NCI-H774 (cell line): ENCODE measurements at places on chromosomes 16 and 17.
A peak's percentile ranks its signal among the peaks of the same experiment; 100 is the strongest.

DNA sequence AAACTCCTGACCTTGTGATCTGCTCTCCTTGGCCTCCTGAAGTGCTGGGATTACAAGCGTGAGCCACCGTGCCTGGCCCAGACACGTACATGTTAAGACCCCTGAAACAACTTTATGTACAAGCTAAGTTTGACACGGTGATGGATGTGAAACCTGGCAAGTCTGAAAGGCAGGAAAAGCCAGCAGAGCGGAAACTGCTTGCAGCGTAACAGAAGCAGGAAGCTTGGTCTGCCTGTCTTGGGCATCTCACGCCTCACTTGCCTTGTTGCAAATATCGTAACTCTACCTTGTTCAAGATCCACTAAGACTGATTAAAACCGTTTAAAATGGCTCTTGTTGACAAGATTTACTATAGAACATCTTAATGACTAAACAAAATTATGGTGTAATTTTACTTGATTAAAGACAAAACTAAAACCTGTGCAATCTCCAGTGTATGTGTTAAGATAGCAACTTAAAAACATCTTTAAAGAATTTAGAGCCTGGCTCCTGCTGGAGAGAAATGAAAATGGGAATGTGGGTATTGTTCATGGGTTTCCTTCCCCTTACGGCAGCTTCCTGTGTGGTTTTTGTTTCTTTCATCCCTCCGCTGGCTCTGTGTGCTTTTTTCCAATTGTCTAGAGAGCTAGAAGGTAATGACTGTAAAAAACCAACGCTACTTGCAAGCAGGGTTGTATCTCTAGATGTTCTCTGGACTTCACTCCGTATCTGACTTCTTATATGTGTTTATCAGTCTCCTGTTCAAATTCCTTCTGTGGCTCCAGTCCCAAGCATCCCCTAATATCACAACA lies 477.6 kb downstream of the XYLT1 start:
- no peak for DNase-seq

DNA sequence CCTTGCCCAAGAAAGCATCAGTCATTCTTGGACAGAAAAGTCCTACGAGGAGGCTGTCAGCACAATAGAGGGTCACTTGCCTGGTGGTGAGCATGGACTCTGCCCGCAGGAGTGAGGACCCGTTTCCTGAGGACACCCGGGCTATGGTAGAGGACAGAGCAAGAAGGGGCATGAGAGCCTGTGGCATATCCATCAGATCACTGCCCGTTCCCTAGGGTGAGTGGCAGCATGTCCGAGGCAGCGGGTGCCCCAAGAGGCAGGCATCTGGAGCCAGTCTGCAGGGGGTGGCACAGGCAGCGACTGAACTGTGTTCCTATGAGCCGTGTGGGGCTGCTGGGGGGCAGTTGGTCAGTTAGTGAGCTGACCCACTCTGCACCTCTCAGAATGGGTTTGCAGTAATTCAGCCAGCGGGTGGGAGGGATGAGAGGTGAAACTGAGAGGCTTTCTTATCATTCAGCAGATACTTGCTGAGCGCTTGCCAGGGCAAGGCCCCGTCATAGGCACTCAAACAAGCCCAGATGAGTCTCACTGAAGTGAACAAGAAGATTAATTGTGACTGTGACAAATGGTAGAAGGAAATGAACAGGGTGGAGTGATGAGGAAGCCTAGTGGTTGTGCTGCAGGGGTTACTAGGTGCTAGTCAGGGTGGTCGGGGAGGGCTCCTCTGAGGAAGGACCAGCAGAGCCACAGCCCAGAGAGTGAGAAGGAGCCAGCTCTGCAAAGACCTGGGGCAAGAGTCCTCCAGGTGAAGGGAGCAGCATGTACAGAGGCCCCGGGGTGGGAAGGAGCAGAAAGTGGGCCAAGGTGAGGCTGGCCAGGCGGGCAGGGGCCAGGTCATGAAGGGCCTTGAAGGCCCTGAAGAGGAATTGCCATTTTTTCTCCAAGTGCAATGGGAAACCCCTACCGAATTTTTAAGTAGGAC lies 87.9 kb downstream of the CLEC16A start:
- DNase-seq = no peak

DNA sequence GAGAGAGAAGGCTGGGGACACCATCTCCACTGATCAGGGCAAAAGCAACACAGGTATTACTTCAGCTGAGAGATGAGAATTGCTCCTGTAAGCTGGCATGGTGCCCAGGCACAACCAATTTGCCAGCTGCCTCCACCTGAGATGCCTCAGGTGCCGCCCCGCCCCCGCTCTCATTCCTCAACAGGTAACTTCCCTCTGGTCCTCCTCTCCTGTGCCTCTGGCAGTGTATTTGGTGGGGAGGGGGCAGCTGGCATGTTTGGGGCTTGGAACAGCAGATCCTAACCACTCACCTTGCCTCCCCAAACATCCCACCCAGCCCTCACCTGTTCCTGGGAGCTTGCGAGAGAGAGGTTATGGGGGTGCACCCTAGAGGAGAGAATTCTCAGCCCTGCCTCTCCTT lies 2.9 kb upstream of the SRCIN1 start:
- DNase-seq = peak; percentile 75

DNA sequence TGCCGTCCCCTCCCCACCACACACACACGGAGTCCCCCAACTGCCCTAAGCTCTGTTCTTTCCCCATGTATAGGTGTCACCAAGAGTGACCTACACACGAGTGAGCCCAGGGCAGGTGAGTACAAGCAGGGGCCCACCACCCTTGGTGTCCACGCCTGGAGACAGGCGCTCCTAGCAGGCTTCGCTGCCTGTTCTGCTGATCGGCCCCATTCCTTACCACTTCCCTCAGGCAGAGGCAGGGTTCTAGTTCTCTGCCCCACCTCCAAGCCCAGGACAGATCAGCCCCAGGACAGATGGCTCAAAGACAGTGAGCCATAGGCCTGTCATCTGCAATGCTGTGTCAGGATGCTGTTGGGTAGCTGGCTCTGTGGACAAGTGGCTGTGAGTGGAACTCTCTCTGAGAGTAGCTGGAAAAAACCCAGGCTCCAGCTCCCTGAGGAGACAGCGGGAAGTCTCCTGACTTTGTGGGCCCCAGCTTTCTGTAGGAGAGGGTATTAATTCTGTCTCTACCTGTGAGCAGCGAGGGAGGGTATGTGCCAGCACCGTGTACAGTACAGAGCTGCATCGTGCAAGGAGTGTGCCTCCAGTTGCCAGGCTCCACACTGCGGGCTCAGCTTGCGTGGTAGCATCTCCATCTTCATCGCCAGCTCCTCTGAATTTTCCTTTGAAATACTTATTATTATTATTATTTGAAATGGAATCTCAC lies 897 bp downstream of the TP53I13 start:
- no peak for DNase-seq

- DNase-seq = no peak
Measured at GRCh38 chr17:53462393-53462811, 360.3 kb upstream of the KIF2B start.

DNA sequence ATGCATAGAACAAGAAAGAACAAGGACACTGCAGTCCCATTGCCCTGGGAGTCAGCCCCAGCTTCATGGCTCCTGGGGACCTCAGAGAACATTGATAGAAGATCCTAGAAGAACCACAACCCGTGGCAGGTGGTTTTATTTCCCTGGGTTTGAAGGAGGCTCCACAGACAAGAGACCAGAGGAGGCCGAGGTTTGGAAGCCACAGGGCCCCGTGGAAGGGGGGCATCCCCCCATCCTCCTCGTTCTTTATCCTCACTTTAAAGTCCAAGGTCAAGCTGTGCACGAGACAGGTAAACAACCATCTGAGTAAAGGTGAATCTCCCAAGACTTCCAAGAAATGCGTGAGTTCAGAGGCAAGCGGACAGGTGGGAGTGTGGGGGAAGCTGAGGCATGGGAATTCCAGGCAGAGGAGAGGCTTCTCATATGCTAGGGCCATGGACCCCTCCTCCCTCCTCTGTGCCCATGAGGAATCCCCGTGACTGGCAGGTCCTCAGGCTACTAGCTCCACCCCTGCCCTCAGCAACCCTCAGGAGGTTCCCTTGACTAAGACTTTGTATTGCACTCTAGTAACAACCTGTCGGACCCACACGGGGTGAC lies 849 bp upstream of the SULT1A1 start:
- DNase-seq = no peak

DNA sequence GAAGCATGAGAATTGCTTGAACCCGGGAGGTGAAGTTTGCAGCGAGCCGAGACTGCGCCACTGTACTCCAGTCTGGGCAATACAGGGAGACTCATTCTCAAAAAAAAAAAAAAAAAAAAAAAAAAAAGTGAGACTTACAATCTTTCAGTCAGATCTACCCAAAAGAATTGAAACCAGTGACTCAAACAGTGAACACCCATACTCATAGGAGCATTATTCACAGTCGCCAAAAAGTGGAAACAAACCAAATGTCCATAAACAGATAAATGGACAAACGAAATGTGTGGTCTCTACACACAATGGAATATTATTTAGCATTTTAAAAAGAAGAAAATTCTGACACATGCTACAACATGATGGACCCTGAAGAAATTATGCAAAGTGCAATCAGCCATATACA lies 9.1 kb upstream of the SCNN1B start:
- DNase-seq = no peak
